Common myeloid progenitor, CD34-positive (primary cell): ENCODE measurements at places on chromosomes 7 and 10.

GRCh38 chr7:74025146-74025545, 2.8 kb upstream of the ELN start:
- peak; percentile 94 for DNase-seq

- DNase-seq = peak; percentile 27
Measured at GRCh38 chr7:37448011-37448635, 541 bp downstream of the ELMO1 start.

- no peak for DNase-seq
Measured at GRCh38 chr7:69956541-69956940, 358.3 kb downstream of the AUTS2 start.

- peak; percentile 86 for DNase-seq
Measured at GRCh38 chr10:62038609-62039190, 137.2 kb downstream of the ARID5B start.

- peak; percentile 84 for DNase-seq
Measured at GRCh38 chr10:76984559-76985443, 652.8 kb downstream of the KCNMA1 start.

GRCh38 chr10:124944982-124945381, 3.1 kb downstream of the ZRANB1 start:
- DNase-seq = no peak

DNA sequence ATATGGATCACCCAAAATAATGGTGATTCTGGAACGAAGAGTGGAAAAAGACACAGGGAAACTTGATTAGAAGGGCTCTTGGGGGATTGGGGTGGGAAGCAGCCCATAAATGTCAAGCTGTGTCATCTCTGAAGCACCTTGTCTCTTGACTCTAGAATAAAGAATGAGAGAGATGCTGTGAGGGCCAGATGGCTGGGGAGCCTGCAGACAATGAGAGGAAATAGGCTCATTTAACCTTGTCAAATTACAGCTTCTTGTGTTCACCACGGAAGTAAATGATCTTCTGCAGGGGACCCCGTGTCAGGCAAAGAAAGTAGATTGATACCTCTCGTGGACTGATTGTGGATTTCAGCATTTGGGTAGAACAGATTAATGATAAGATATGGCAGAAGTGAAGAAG, 159.3 kb downstream of the ST7 start:
- no peak for DNase-seq

DNA sequence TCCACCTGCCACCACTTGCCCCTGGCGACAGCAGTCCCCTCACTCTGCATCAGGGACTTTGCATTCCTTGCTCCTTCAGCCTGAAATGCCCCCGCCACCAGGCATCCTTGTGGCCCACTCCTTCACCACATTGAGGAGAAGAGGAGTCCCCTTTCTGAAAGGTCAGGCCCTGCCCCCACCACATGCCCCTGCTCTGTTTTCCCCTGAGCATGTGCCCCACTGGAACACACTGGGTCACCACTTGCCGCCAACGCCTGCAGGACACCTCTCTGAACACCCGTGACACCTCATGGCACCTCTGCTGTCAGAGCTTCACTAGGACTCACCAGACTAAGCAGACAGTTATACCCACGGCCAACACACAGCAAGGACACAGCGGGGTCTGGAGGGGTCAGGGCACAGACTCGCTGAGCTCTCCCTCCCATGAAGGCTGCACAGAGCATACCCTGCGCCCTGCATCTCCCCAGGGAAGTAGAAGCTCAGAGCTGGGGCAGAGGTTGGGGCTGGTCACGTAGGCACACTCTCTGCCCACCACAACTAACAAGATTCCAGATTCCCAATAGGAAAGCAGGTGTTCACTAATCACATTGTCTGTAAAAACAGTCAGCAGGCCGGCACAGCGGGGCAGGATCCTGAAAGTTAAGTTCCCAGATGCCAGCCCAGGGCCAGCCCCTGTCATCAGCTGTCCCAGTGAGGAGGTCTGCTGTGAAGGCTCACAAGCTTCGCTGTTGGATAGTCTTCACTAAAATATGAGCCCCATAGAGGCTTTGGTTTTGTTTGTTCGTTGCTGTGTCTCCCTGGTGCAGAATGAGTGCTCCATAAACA, 5.8 kb upstream of the AOC1 start:
- DNase-seq = no peak

GRCh38 chr10:69222157-69223027, 2.3 kb downstream of the HKDC1 start:
- DNase-seq = peak; percentile 72

DNA sequence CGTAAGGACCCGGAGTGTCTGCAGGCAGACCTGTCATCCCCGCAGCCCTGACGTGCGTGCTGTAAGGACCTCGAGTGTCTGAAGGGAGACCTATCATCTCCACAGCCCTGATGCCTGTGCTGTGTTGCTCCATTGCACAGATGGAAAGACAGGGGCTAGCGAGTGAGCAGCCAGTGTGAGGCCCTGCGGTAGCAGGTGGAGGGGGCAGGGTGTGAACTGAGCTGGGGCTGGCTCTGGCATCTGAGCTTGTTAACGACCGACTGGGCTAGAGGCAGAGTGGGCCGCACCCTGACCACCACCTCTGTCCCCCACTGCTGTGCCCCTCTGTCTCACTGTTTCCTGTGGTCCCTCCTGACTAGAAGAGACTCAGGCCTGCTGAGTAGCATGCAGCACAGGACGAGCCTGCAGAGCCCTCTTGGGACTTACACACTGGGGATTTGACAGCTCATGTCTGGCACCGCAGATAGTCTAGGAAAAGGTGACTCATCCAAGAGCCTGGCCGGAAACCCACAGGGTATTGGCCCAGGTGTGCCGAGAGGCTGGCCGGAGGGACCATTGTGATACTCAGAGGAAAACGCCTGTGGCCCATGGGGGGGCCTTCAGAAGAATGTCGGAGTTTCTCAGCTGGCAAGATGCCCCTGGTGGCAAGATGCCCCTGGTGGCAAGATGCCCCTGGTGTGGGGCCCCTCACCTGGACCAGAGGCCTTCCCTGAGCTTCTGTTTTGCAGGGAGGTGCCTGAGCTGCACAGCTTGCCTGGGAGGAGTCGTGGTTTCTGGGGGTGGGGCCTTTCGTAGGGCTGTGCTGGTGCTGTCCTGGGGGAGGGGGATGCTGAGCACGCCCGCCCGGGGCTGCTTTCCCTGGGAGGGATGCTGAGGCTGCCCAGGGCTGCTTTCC, 34.3 kb downstream of the INPP5A start:
- peak; percentile 98 for DNase-seq

DNA sequence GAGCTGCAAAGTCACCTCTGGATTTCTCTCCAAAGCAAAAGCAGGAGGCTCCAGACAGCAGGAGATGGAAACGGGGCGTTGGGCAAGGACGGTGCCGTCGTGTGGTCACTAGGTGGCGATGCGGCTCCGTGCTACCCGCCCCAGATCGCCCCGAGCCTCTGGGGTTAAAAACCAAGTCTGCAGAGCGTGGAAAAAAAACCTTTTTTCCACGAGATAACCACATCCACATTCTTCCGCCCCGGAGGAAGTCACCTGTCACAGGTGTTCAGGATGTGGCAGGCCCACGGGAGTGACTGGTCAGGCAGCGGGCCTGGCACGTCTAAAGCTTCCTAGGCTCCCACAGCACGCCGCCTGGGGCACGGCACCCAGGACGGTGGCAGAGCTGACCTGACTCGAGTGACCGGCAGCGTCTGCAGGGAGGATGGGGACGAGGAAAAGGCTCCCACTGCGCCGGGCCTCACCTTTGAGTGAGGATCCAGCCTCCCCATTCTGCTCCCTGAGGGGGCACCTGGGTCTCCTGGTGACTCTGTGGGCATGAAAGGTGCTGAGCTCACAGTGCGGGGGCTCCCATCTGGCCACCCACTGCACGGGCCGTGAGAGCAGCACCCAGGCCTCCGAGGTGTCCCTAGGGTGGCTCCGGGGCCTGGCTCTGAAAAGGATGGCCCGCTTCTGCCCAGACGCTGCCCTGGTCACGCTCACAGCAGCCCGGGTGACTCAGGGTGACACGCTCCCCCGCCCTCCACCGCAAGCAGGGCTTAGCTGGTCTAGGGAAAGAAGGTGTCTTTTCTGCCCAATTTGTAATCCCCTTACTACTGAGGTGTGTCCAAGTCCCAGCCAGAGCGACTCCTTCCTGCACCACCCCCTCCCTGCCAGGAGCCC, 71.3 kb upstream of the TNRC18 start:
- DNase-seq = peak; percentile 76

GRCh38 chr10:72764151-72764550, 72.2 kb downstream of the MCU start:
- no peak for DNase-seq
